HT1080 (cell line): ENCODE measurements at places on chromosomes 4 and X.

DNA sequence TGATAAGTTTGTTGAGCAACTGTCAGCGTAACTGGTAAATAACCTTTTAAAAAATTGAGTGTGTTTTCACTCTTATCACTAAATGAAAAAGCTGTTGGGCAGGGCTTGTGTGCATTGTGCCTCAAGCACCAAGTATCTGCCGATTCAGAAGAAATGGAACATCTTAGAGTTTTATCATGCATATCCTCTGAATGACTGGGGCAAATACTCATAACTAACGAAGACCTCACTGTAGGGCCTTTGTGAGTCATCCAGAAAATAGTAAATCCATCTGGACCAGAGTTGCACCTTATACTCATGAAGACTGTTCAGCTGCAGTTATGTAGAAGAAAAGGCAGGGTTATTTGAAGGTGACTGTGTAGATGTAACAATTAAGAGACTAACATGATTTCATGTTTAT, 222.1 kb downstream of the CAMK2D start:
- DNase-seq = peak; percentile 65

DNA sequence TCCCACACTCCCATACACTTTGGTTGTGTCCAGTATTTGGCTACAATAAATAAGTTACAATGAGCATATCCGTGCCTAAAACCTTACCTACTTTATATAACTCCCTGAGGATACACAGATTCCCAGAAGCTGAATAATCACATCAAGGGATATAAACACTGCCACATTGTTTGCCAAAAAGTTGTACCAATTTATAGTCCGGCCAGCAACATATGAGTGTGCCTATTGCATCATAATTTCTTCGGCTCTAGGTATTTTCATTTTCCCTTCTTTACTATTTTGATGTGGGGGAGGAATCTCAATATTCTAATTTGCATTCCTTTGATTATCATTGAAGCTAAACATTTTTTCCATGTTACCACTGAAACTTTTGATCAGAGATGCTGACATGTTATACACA, 146.4 kb downstream of the PCDH19 start:
- no peak for DNase-seq

DNA sequence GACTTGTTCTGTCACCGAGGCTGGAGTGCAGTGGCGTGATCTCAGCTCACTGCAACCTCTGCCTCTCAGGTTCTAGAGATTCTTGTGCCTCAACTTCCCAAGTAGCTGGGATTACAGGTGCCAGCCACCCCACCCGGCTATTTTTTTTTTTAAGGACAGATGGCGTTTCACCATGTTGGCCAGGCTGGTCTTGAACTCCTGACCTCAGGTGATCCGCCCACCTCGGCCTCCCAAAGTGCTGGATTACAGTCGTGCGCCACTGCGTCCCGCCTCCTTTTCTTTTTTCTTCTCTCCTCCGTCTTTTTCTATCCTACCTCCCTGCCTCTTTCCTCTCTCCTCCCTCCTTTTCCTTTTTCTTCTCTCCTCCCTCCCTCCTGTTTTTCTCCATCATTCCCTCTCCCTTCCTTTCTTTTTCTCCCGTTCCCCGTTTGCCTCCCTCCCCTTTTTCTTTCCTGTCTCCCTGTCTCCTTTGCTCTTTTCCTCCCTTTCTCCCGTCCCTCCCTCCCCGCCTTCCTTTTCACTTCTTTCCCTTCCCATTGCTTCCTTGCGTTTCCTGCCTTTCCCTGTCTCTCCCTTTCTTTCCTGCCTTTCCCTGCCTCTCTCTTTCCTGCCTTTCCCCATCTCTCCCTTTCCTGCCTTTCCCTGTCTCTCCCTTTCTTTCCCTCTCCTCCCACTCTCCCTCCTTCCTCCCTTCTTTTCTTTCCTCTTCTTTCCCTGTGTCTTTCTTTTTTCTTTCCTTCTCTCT, 2.1 kb upstream of the SLC25A6 start:
- no peak for DNase-seq

DNA sequence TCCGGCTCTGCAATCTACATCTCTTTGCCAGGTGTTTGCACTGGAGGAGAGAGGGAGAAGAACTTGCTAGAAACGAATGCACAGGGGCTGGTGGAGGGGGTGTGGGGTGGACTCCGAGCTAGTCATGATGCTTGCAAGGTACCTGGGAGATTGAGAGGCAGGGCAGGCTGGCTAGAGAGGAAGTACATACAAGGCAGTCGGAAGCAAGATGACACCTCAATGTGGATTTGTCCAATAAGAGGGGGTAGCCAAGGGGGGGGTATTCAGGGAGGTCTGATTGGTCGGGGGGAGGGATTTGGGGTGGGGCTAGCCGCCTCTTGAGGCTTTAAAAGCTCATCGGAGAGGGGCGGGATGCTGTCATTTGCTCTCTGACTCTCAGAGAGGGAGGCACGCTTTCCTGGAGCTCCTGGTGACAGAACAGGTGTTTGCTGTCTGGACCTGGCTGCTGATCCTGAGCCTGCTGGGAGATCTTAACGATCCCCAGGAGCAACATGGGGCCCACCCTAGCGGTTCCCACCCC, at the start of gene GPR50:
GPR50 (plus strand) TSS at position 354 of the 520 bp plus-strand sequence; CDS start at position 492, 138 bp downstream.
- no peak for DNase-seq

DNA sequence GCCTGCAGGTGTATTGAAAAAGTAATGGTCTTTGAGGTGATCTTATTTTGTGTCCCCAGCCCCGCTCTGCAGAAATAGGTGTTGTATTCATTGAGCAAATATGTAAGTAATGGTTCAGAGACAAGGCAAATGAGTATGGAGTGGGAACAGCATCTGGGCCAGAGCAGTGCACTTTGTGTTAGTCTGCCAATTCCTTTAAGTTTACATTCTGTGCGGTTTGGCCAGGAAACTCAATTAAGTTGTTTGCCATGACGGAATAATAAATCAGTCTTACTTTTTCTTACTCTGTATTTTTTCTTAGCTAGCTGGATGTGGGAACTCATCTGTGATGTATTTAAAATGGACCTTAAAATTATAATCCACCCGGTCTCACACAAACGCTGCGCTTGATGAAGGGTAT, 12.6 kb downstream of the DCLK2 start:
- DNase-seq = no peak

- DNase-seq = peak; percentile 67
Measured at GRCh38 chrX:19372170-19372546, 28.4 kb downstream of the PDHA1 start.

DNA sequence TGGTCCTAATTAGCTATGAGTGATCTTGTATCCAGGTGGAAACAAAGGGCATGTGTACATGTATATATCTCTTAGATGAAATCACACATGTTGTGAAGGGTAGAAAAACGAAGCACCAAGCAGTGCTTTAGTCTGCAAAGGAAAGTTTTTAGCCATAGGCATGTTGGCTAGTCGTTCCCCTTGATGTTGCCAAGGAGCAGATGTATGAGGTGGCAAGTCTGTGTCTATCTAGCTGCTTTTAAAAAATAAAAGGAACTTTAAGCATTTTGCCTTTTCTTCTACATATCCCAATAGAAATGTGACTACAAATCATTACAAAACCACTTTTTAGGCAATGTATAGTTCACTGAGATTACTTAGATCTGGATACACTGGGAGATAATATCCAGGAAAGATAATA, 63.1 kb downstream of the NSUN7 start:
- no peak for DNase-seq

- DNase-seq = no peak
Measured at GRCh38 chr4:100841911-100842310, 324.1 kb upstream of the EMCN start.

DNA sequence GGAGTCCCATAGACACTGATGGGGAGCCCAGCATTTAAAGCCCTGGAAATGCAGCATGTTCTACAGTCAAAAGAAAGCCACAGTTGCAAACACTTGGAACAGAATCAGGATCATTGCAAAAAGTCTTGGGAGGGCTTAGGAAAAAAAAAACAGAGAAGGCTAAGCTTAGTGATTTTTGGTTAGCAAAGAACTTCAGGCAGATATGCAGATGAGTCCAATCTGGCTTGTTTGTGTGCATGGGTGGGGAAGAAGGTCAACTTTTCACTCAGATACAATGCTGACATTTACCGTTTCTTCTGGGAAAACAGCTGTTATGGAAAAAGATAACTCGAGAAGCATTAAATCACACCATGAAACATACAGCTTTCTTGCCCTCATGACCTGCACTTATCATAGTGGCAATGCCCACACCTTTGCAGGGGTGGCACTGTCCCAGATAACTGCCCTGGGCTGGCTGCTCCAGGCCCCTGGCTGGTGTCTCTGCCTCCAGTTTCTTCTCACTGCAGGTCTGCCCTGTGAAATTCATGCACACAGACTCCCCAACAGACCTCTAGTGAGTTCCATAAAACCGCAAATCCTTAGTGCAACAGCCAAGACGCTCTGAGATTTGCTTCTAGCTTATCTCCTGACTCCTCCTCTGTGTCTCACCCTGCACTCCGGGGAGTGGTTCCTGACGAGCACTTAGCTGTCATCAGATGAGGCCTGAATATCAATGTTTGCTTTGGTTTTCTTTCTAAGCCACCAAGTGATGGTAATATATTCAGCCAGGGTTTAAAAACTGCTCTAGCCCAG, 99.2 kb downstream of the DRD5 start:
- no peak for DNase-seq

DNA sequence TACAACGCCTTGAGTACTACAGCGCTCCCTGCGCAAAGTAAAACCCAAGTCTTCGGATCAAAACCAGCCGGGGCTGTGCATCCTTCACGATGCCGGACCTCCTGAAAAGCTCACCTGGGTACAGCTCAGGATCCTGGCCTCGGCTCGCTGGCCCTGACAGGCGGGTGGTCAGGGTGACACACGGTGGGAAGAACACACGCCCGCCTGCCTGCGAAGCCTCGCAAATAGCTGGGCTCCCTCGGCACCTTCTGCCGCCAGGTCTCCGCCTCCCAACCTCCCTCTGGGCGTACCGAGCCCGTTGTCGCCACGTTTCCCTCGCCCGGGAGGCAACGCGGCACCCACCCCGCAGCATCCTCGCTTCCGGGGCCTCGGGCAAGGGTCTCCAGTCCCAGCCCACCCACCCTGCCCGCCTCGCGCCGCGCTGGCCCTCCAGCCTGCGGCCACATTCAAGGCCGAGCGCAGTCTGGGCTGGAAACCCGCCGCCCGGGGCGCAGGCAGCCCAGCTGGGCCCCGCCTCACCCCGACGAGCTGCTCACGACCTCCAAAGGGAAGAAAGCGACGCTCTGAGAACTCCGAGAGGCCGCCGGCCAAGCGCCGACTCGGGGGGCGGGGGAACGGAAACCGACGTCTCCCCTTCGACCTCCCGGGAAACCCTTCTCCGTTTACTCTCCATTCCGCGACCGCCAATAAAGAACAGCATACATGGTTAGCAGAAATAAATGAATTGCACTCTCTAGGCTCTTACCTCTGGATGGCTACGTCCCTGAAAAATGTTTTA, 511 bp downstream of the PPM1K start:
- DNase-seq = no peak

- peak; percentile 98 for DNase-seq
Measured at GRCh38 chr4:156476359-156476758, 495.2 kb downstream of the PDGFC start.

DNA sequence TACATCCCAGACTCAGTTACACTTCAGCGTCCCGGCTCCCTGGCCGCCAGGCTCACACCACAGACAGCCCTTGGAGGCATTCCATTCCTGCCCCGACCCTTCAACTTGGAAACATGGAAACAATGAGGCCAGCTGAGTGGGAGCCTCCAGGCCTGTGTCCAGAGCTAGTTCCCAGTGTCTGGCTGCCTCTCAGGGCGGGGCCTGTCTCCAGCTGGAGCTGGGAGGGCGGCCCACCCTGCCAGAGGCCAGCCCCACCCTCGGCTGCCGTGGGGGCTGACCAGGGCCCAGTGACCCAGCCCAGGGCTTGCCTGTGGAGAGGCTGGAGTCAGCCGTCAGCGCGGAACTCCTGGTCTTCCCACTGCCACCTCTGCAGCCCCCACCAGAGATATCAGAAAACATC, 37.4 kb upstream of the SPON2 start:
- DNase-seq = no peak
